ENCODE measurements at places on chromosomes 7 and 10.

DNA sequence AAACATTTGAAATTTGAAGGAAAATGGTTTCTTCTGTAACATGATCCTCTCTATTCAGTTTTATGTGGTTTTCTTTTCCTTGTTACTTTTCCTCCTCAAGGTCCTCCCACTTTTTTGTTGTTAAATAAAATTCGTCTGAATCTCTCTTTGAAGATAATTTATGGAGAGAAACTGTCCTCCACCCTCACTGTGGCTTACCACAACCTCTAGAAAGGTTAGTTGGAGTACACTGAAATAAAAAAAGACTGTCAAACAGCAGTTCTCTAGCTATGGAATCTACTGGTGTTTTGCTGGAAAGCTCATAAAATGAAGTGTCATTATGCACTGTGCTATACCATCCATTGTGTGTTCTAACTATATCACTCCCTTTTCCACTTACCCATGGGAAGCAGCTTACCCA is 189.4 kb downstream of the HDAC9 start:
- DNase-seq, result no peak

- no peak for DNase-seq
Measured at GRCh38 chr10:13872411-13872810, 285.6 kb downstream of the PRPF18 start.

- no peak for DNase-seq
Measured at GRCh38 chr7:17580856-17581255, 282.4 kb downstream of the AHR start.

- DNase-seq, result no peak
Measured at GRCh38 chr7:79244482-79244881, 209.0 kb downstream of the MAGI2 start.

Measured in stimulated activated CD4-positive, alpha-beta T cell treated with anti-CD3 and anti-CD28 coated beads, TNF-alpha, amount 100 ng/mL, for 24 hours (primary cell).